ENCODE measurements at places on chromosomes 5 and 9.

DNA sequence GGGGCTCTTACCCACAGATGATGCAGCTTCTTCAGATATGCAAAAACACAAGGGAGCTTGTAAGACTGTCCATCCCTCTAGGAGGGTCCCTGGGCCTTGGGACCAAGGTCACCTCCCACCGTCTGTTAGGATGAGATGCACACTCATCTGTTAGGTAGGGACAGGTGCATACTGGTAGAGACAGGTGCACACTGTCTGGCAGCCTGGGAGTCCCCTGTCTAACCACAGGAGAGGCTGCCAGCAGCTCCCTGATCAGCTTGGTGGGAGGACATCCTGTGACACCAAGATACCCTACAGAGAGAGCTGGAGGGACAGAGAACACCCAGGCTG, 13.2 kb downstream of the TSPAN17 start:
- no peak for DNase-seq

DNA sequence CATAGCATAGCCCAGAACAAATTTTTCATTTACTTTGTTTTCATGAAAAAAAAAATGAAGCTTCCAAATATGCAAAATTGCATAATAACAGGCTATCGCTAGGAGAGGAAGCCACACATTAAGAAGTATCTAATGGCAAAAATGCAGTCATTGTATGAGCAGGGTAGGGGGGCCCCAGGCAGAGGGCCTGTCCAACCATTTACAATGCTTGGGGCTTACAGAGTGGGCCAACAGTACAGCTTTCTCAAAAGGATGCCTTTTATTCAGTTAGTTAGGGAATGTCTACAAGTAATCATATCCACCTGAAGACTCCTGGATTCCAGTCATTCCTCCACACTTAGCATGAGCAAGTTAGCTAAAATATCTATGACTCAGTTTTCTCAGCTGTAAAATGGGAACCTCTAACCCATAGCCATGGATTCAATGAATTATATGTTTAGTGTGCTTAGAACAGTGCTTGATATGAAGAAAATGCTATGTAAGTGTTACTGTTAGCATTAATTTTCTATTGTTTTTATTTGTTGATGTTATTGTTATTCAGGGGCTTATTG, 117.7 kb downstream of the GAS1 start:
- DNase-seq: no peak

- no peak for DNase-seq
Observed at GRCh38 chr5:169629847-169630548, 7.1 kb upstream of the DOCK2 start.

DNA sequence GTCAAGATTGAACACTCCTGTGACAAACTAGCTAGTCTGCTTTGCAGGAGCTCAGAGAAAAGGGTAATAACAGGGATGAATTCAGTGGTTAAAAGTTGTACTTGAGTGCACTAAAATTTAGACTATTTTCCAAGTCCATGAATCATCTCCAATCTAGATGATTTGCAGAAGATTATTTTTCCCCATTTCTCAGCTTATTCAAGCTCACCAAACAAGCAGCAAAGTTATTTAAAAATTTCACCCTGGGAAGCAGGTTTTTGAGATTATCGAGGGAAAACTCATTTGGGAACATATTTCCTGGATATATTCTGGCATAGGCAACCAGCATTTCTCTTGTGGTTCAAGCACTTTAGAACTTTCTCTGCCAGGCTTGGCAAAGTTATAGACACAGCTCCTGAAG, 311.4 kb downstream of the TLE1 start:
- DNase-seq: no peak

- no peak for DNase-seq
Observed at GRCh38 chr5:62717301-62717933, 138.8 kb downstream of the LRRC70 start.

DNA sequence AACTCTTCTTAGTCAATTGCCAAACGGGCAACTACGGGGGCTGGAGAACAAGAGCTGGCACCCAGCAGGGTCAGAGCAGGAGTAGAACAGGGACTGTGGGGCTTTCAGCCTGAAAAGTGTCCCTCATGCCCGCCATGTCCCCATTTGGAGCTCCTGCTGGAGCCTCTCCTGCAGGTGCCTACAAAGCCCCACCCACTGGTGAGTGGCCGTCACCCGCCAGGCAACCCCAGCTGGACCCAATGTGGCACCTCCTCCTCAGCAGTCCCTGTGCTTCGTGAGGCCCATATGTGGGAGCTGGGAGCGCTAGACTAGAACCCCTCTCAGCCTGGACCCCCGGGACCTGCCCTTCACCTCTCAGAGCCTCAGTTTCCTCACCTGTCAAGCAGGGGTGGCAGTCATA, 40.9 kb downstream of the VAV2 start:
- DNase-seq: no peak

DNA sequence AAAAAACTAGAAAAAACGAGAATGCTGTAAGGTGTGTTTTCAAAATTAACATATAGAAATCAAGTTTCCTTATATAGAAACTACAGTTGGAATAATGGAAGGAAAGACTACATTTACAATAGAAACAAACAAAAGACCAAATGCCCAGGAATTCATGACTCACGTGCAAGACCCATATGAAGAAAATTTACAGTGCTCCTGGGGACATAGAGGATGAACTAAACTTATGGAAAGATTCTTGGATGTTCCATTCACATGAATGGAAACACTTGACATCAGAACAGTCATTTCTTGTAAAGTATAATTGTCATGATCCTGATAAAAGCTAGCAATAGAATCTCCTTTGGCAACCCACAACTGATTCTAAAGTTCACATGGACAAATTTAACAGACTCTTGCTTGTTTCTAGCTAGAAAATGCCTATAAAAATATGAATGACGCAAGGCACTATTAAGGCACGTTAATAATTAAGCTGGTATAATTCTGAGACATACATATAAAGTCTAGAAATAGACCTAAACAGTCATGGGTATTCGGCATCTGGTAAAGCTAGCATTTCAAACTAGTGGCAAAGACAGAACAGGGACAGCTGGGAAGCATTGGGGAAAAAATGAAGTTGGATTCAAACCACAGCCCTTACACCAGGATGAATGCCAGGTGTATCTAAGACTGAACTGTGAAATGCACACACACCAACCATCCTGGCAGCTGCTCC, 5.1 kb upstream of the ZFP62 start:
- DNase-seq: no peak

DNA sequence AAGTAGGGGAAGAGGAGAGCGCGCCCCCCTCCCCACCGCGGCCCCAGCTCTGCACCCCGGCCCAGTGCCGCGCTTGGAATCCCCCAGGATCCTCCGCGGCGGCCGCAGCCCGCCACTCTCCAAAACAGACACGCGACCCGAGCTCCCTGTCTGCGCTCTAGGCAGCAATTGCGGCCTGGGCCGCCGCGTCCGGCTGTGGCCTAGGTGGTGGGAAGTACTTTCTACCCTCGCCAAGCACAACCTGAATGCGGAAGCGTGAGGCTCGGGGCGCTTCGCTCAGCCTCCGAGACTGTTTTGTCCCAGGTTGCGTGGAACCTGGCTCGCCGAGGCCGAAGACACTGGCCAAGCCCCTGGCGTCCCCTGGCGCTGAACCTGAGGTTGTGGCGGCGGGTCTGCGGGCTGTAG, 3.3 kb upstream of the FOXB2 start:
- no peak for DNase-seq
